ENCODE measurements at places on chromosomes 12 and 14. TPM values are rescaled to one million over a fixed set of nuclear protein-coding genes. Genes with fewer than 3 reads are reported as not detected.

TEDC1 gene
- 20.1 TPM for total RNA-seq

VCPKMT gene
- 7.4 TPM for total RNA-seq

DNA sequence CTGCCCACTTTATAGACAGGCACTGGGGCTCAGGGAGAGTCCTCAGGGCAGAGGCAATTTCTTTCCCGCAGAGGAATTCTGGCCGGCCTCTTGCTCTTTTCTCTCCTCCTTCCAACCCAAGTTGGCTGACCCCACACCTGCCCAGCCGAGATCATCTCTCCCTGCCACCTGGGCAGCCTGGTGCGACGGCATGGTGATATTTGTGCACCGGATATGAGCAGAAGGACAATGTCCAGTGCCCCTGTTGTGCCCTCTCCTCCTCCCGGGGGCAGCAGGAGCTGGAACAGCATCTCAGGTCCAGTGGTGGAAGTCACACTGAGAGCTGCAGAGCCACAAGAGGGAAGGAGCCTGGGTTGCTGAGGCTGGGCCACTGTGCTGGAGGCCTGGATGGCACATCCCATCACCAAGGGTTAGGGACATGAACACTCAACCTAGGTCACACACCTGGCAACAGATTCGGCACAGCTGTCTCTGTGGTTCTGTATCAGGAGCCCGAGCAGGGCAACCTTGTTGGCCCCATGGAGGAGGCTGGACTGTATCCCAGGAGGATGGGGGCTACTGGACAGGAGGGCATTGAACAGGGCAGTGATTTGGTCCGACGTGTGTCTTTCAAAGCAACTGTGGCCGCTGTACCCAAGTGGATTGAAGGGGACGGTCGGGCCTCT, 57.7 kb upstream of the DIO3 start:
- no peak for DNase-seq

- DNase-seq, result no peak
These were observed 10.1 kb downstream of the KRT80 start for GRCh38 chr12:52181746-52182145.

- DNase-seq, result peak; percentile 24
These were observed 177.2 kb downstream of the KCNA5 start for GRCh38 chr12:5220835-5221234.

DNA sequence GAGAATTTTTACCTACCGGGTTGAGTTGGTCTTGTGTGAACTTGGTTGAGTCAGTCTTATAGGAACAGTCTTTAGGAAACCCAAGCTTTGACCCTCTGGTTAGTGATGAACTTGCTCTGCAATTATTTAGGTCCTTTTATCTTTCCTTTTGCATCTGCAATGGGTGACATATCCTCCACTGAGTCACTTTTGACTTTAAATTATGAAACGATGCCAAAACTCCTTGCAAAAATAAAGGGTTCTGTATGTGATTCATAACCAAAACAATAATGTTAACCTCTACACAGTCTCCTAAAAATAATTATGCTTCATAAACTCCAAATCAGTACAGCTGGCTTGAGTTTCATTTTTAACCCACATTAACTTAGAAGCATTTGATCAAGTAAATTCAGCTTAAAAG, 979.4 kb downstream of the GALC start:
- DNase-seq, result no peak

- DNase-seq, result no peak
These were observed 12.3 kb upstream of the KRT73 start for GRCh38 chr12:52630599-52631200.

DNA sequence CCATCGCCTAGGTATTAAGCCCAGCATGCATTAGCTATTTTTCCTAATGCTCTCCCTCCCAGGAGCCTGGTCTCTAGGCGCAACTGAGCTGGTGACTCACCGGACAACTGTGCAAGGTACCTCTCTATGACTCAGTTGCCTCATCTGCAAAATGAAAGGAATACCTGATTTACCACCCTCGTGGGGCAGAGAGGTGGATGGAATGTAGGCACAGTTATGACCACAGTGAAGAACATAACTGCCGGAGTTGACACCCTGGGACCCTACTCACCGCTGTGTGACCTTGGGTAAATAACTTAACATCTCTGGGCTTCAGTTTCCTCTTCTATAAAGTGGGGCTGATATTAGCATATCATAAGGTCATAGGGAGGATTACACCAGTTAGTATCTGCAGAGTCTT, 22.6 kb downstream of the BCL11B start:
- no peak for DNase-seq

- DNase-seq, result no peak
These were observed 1.3 kb upstream of the KRT72 start for GRCh38 chr12:52602552-52602951.

DNA sequence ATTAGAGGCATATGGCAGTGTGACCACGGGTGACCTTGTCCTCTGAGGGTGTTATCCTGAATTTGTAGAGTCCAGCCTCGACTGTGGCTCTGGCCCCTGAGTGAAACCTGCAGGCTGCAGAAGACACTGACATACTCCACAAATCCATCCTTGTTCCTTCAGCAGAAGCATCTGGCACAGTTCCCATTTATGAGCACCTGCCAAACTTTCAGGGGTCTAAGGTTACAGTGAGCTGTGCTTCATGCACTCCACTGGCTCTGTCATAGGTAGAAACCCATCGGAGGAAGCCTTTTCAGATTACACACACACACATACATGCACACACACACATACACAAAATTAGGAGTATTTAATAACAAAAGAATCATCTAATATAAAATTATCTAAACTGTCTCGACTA, 13.6 kb upstream of the NUAK1 start:
- no peak for DNase-seq

DNA sequence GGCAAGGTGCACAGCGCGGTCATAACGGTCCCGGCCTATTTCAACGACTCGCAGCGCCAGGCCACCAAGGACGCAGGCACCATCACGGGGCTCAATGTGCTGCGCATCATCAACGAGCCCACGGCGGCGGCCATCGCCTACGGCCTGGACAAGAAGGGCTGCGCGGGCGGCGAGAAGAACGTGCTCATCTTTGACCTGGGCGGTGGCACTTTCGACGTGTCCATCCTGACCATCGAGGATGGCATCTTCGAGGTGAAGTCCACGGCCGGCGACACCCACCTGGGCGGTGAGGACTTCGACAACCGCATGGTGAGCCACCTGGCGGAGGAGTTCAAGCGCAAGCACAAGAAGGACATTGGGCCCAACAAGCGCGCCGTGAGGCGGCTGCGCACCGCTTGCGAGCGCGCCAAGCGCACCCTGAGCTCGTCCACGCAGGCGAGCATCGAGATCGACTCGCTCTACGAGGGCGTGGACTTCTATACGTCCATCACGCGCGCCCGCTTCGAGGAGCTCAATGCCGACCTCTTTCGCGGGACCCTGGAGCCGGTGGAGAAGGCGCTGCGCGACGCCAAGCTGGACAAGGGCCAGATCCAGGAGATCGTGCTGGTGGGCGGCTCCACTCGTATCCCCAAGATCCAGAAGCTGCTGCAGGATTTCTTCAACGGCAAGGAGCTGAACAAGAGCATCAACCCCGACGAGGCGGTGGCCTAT, 875 bp downstream of the HSPA2 start:
- DNase-seq, result no peak

CFAP54 gene
- 0.09 TPM for total RNA-seq

All from K562 (cell line).